HepG2 (cell line): ENCODE measurements at places on chromosomes 1 and 21. TPM values are rescaled to one million over a fixed set of nuclear protein-coding genes. Genes with fewer than 3 reads are reported as not detected.

- DNase-seq: no peak
Measured at GRCh38 chr1:153741986-153742385, 14.1 kb downstream of the INTS3 start.

DNA sequence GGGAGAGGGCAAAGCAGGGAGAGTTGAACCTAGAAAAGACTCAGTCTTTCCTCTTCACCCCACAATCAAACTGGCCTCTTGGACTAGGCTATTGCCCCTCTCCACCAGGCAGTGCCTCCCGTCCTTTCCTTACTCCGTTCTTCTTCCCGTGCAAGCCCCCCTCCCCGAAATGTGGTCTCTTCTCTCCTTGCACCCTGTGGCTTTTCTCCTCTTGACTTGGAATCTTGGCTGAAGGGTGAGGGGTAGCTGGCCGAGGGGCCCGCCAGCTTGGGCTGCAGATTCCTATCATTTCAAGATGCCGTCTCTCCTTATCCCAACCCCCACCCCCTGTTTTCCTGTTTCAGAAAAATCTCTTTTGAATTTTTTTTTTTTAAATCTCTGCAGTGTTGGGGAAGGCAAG lies 1.6 kb downstream of the WNT2B start:
- DNase-seq: no peak

Gene YIPF1
- 19.0 and 21.1 TPM in 2 replicates for total RNA-seq

Gene TRPM2
- 0.07 TPM in 1 of 2 replicates, not detected in the other for total RNA-seq

Gene GBP7
- not detected in 2 replicates for total RNA-seq

DNA sequence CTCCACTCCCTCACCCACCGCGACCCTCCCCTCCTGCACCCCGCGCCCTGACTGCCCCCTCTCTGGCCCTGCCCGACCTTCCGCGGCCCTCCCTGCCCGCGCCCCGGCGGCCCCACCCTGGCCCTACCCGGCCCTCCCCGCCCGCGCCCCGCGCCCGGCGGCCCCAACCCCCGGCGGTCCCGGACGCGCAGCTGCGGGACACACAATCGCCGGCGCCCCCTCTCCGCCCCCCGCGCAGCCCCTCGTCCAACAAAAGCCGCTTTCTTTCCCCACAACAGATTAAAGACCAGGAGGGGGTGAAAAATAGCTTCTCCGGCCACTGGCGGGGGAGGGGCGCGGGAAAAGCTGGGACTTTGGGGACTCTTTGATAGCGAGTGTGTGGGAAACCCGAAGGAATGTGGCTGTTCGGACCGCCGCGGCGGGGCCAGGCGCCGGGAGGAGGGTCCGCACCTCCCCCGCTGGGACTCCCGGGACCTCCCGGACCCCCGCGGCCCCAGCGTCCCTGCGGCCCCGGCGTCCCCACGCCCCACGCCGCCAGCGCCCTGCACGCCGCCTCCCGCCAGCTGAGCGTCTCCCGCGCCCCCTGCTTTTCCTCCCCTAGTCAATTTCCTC lies 8.8 kb upstream of the ID3 start:
- no peak for DNase-seq

DNA sequence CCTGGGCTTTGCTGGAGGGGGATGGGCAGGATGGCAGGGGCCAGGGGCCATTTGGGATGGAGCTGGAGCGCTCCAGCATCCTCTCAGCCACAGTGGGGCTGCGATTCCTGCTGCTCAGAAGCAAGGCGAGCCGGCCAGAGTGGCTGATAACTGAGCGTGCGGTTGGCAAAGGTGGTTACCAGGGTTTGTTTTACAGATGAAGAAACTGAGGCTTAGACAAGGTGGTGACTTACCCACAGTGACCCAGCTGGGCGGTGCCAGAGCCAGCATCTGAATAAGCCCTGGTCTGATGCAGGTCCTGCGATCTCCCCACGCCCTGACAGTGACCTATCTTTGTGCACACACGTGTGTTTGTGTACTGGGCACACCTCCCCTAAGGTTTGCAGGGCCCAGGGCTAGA lies 5.9 kb upstream of the PRXL2B start:
- DNase-seq: no peak

Gene SUMO3
- 92.4 and 111 TPM in 2 replicates for total RNA-seq

Gene C1orf94
- not detected in 2 replicates for total RNA-seq

DNA sequence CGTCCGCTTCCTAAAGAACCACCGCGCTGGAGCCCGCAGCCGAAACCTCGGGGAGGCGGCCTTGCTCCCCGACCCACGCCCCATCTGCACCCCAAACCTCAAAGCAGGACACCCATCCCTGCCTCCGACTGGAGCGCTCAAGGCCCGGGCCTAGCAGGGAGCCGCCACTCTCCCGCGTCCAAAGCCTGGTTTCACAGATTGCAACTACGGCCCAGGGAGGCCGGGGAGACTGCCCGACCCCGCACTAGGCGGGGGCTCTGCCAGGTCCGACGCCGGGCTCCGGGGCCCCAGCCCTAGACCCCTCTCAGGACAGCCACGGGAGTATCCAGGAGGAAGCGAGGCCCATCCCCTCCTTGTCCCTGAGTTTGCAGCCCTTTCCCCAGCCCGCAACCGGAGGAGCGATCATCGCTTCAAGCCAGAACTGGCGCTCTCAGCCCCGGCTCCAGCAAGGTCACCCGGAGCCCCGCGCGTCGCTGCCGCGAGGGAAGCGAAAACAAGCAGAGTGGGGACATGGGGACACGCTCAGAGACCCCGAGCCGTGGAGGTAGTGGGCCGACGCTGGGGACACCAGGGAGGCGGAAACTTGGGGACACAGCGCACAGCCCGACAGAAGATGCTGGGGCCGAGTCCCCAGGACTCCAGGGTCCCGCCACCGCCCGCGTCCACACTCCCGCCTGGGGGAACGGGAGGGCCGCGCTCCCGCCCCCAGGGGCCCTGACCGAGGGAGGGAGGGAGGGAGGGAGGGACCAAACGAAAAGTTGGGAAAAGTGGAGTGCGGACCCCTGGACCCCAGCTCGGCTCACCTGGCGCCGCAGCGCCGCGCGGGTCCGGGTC lies 433 bp downstream of the TMEM200B start:
- DNase-seq: no peak

GRCh38 chr1:200512191-200512590 lies 102.4 kb upstream of the ZNF281 start:
- no peak for DNase-seq

- no peak for DNase-seq
Measured at GRCh38 chr1:35442734-35443133, 114.5 kb downstream of the KIAA0319L start.

DNA sequence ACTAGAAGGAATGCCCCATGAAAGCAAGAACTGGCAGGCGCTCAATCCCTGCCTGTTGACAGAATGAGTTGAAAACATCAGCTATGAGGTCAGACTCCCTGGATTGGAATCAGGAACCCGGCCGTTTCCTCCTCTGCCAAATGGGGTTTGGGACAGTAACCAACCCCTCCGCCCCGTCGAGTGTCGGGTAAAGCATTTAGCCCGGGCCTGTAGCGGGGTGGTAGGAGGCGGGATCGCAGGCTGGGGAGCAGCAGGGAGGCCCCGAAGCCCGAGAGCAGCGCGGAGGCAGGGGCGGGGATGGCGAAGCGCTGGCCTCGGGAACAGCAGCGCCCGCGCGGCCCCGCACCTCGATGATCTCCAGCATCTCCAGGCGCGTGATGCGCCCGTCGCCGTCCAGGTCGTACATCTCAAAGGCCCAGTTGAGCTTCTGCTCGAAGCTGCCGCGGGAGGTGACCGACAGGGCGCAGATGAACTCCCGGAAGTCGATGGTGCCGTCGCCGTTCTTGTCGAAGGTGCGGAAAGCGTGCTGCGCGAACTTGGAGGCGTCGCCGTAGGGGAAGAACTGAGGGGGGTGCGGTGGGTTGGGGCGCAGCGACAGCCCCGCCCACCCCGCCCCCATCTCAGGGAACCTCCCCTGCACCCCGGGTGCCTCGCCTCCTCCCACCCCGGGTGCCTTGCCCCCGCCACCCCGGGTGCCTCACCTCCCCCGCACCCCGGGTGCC lies 7.5 kb downstream of the HPCAL4 start:
- DNase-seq: no peak

Gene KCNE1
- total RNA-seq: 0.35 TPM in 1 of 2 replicates, not detected in the other

GRCh38 chr1:203828002-203828401 lies 32.6 kb downstream of the ZBED6 start:
- no peak for DNase-seq

- DNase-seq: no peak
Measured at GRCh38 chr21:23475281-23476219, 2131.7 kb downstream of the MRPL39 start.

Gene SLAMF8
- total RNA-seq: not detected in 2 replicates

- peak; percentile 3 for DNase-seq
Measured at GRCh38 chr1:111141245-111142220, 1.5 kb downstream of the CEPT1 start.

Gene FCRL1
- total RNA-seq: not detected in 2 replicates

- no peak for DNase-seq
Measured at GRCh38 chr1:235943581-235944114, 76.9 kb upstream of the LYST start.
